ENCODE measurements at places on chromosomes 4 and X.

DNA sequence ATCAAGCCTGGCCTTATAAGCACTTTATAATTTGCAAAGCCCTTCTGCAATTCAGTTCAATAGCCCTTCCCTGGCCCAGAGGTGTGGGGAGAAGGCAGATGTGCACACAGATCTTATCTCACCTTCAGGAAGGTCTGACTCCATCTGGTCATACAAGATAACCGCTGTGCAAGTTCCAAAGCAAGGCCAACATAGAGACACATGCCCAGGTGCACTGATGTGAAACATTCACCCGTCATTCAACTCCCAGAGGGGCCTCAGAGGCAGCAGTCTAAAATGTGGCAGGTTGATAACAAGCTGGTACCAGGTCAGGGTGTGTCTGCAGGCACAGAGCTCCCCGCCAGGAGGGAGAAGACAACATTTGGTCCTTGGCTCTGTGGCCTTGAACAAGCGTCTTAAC is 10.9 kb upstream of the WFS1 start:
- no peak for DNase-seq

DNA sequence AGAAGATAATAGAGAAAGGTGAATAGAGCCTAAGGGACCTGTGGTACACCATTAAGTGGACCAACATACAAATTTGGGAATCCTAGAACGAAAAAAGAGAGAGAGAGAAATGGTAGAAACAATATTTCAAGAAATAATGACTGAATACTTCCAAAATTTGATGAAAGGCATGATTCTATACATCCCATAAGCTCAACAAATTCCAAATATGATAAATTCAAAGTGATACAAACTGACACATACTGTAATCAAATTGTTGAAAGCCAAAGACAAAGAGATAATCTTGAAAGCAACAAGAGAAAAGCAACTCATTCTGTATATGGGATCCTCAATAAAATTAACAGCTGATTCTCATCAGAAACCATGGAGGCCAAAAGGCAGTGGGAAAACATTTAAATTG is 20.6 kb upstream of the ZC4H2 start:
- DNase-seq, result no peak

DNA sequence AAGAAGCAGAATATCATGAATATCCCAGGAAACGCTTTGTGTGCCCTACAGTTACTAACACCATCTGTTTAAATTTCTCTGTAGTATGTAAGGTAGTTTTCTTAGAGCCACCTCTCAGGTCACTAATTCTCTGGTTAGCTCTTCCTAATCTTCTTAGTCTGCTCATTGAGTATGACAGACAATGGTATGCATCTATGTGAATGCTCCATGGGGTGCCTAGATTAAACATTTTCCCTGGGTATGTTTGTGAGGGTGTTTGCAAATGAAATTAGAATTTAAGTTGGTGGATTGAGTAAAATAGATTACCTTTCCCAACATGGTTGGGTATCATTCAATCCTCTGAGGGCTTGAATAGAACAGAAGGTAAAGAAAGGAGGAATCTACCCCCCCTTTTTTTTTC is 233.0 kb downstream of the PCDH18 start:
- DNase-seq, result no peak

GRCh38 chr4:22637306-22637705 is 55.4 kb upstream of the GBA3 start:
- DNase-seq, result no peak

GRCh38 chrX:151754641-151755215 is 20.2 kb downstream of the CNGA2 start:
- DNase-seq, result no peak

DNA sequence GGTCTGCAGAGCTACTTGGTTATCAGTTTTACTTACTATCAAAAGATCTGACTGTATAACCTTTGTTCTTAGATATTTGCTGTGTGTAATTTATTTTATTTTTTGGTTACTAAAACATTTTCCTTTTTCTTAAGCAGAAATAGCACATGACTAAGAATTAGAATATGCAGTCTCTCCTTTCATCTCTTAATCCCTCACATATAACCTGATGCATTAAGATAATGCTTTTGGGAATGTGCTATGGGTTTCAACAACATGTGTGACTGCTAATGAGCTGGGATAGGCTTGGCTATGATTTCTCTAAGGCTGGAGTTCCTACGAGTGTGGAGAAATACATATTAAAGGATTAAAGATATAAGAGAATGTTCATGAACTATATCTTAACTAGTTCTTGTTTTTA is 41.5 kb downstream of the SHROOM3 start:
- no peak for DNase-seq

DNA sequence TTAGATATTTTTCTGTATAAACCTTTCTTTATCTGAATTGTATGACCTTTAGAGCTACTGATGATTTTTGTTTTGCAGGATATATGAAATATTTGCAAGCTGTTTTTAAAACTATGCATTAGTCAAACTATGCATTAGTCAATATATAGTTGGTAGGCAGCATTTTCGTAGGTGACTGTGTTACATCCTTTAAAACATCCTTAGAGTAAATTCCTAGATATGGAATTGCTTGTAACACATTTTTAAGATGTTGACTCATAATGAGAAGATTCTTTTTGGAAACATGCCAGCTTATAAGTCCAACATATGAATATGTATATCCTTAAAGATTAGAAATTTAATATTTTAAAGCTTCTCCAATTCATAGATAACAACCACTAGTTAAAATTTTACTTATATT is 1768.5 kb downstream of the PCDH7 start:
- no peak for DNase-seq

DNA sequence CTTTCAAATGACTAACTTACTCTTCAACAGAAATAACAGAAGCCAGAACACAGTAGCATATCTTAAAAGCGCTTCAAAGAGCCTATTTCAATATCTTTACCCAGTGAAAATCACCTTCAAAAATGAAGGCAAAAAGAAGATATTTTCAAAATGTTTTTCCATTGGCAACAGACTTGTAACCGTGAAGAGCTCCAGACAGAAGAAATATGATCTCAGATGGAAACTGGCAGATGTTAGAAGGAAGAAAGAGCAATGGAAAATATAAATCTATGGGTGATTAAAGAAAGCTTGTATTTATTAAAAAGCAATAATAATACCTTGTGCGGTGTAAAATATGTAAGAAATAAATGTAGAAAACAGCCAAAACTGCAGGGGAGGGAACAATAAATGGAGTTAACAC is 35.7 kb downstream of the PRKG2 start:
- no peak for DNase-seq

- DNase-seq, result no peak
Observed at GRCh38 chrX:150676221-150676620, 17.0 kb upstream of the MTMR1 start.

DNA sequence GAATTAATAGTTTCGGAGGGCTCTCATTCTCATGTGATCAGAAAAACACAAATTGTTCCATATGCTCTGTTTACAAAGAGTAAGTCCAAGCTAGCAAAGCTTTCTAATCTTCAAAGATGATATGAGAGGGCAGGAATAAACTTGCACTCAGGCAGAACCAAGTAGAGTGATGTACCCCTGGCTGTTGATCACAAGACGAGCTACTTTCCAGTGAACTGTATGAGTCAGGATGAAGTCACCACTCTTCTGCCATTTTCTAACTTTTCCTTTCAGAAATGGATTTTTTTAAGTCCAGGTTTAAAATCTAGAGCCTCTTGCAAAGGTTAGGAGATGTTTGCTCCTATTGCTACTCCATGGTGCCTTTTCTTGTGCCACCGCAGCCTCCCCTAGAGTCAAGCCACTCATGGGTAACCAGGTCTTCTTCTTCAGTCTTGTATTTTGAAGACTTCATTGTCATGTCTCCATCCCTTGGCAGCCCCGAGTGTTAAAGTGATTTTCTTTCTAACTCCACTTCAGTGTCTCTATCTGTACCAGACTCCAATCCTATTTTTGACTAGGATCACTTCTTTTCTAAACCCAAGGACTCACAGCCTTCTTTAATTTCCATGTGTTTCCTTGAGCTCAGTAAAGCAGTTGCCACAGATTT is 171.9 kb upstream of the GALNT7 start:
- DNase-seq, result no peak

DNA sequence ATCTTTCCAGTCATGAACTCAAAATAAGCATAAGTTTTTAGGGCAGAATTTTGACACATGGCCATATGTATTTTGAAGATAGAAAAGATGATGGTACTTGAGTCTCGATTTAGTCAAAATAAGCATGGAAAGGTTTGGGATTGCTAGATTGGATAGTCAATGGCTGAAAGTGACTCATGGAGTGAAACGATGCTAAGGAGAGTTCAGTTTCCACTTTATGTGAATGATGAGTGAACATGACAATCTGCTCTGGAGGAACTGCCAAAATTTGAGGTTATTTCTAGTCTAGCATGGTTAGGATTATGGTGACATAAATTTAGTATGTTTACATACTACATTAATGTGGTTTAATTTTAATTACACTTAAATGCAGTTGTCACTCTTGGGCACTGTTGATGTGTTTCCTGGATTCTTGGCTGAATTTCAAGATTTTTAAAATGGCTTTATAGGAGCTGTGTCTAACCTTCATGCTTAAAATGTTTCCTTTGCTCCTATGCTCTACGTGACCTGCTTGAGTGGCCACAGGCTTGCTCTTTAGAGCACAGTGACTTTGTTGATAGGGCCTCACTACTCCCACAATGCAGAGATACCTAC is 17.1 kb downstream of the DDX3X start:
- no peak for DNase-seq

DNA sequence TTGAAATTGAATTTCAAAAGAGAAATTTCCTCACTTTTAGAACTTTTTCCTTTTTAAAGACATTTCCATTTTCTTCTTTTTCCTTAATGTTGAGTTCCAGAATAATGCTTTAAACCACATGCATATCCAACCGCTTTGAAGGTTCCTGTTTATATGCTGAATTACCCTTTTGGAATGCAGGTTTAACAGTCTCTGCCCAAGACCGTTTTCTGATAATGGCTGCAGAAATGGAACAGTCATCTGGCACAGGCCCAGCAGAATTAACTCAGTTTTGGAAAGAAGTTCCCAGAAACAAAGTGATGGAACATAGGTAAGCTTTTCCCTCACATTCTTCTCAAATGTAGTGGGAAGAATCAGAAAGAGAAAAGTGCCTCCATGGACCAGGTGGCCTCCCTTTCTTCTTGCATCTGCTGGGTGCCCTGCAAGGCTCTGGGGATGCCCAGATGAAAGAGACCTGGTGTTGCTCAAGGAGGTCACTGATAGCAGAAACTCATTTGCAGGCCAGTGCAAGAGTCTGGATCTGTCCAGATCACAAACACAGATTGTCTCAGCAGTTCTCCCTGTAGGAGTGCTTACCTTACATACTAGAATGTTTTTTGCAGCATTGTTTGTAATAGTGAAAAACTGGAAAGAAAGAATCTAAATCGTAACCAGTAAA is 42.9 kb downstream of the MOSPD2 start:
- DNase-seq, result no peak

GRCh38 chr4:8342651-8343261 is 73.2 kb downstream of the HTRA3 start:
- no peak for DNase-seq

DNA sequence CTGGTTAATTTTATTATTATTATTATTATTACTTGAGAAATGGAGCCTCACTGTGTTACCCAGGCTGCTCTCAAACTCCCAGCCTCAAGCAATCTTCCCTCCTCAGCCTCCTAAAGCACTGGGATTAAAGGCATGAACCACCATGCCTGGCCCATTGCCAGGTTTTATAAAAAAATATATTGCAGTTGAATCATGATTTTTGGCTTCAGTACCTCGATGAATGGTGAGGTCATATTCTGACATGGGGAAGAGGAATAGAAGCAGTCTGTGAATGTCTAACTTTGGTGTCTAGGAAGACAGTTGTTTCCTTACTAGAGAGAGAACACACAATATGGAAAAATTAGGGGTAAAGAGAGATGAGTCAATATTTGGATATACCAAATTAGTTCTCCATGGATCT is 32.0 kb downstream of the CCSER1 start:
- no peak for DNase-seq
